Activated naive CD4-positive, alpha-beta T cell treated with anti-CD3 and anti-CD28 coated beads for 36 hours (primary cell): ENCODE measurements at places on chromosomes 5 and 9. TPM values are rescaled to one million over a fixed set of nuclear protein-coding genes. Genes with fewer than 3 reads are reported as not detected.

WNT8A gene
- not detected for total RNA-seq

SPINK4 gene
- not detected for total RNA-seq

DNA sequence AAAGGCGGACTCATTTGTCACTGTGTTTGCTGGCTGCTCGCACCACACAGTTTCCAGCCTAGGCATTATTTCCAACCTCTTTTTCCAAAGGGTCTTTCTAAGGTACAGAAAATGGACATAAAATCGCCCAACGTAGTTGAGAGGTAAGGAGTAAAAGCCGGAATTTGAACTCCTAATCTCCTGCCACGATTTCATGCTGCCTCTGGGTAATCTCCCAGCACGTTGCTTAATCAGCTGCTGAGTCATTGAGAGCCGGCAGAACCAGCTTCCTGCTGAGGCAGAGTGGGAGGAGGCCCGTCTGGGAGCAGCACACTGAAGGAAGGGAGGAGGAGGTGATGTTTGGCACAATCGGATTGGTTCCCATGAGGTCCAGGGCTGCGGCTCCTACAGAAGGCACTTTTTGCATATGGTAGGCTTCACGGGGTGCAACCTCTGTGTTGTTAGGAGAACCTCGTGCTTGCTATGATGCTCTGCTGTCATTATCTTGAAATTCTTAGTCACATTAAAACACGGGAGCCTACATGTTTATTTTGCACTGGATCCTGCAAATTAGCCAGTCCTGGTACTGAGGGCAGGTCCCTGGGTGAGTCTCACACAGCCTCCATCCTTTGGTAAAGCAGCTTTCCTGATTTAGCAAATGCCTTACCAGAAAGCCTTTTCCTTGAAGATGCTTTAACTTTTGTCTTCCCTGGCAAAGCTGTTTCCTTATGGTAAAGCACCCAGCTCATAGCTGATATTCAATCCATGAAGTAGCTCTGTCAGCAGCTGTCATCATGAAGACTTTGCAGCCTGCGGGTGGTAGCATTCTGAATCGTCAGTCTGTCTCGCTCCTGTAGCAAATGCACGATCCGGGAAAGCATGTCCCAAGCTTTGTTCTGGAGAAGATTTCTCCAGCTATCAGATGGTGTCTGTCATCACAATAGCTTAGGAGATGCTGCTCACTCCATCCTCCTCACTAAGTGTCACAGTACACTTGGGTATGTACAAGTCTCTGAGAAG is 191.6 kb upstream of the MSX2 start:
- DNase-seq, result peak; percentile 52

GRCh38 chr9:76642701-76643209 is 121.5 kb upstream of the PCA3 start:
- DNase-seq, result no peak

GRCh38 chr9:27181381-27181780 is 72.4 kb downstream of the TEK start:
- DNase-seq, result no peak

- no peak for DNase-seq
These were observed 62.1 kb downstream of the ARSB start for GRCh38 chr5:78922879-78923621.

- no peak for DNase-seq
These were observed 4.9 kb upstream of the F2R start for GRCh38 chr5:76710991-76711390.

- no peak for DNase-seq
These were observed 220.4 kb upstream of the CD180 start for GRCh38 chr5:67416986-67417385.

DNA sequence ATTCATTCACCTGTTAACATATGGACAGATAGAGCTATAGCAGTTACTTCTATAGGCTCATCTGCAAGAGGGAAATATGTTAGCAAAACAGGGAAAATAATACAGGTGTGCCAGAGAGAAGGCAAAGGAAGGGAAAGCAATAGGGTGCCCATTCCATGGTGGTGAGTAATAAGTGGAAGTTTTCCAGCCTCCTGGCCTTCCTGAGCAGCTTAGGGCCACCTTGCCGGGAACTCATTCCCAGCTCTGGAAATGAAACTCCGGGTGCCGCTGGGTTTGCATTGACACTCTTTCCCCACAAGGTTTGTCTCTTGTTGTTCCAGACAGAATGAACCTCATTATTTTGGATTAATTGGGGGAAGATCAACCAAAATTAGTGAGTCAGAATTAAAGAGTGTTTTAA is 58.4 kb downstream of the SLC1A3 start:
- DNase-seq, result no peak

DNA sequence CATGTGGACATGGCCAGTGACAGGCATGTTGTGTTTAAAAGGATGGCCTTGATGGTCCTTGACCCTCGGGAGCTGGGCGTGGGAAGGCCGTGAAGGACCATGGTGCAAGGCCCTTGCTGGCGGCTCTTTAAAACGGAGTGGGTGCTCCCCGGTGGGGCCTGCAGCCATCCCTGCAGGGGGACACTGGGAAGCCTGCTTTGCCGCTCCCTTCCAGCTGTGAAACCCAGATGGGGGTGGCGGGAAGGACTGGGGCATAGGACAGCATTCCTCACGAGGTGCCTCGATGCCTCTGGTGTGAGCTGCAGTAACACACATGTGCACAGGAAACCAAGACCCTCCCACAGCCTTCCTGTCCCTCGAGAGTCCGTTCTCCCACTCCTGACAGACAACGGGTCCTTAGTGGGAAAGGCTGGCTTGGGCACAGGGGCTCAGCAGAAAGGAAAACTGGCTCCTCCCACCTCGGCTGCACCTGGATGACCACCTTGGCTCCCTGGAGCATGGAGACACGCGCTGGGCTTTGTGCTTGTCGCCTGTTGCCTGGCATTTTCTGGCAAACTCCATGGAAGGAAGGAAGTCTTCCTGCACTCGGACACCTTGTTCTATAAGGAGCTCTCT is 30.3 kb upstream of the IRX4 start:
- DNase-seq, result no peak

DNA sequence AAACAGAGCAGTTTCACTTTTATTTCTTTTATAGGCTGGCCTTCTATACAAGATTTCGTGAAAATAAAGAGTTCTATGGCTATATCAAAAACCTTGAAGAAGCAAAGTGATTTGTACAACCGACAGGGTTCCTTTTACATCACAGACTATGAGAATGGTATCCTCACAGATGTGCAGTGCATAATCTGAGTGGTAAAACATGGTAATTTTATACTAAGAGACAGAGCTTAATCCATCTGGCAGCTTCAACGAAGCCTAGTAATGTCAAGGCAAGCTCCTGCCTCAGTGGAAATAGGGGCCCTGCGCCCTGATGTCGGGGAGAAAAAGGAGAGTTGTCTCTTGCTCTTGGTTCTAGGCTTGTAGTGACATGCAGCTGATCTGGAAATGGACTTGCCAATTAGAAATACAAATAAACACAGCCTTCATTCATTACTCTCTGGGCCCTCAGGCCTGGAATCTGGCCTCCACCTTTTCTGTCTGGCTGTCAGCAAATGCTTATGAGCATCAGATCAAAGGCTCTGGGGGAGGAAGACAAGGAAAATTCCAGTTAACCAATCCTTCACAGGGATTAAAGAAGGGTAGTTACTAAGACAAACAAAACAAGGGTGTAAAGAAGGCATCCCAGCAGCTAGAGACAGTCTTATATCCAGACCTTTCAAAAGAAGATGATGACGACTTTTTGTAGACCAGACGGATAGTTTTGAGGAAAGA is 33.6 kb upstream of the TRIM32 start:
- no peak for DNase-seq

GRCh38 chr9:83930881-83931280 is 9.6 kb upstream of the KIF27 start:
- DNase-seq, result no peak

DNA sequence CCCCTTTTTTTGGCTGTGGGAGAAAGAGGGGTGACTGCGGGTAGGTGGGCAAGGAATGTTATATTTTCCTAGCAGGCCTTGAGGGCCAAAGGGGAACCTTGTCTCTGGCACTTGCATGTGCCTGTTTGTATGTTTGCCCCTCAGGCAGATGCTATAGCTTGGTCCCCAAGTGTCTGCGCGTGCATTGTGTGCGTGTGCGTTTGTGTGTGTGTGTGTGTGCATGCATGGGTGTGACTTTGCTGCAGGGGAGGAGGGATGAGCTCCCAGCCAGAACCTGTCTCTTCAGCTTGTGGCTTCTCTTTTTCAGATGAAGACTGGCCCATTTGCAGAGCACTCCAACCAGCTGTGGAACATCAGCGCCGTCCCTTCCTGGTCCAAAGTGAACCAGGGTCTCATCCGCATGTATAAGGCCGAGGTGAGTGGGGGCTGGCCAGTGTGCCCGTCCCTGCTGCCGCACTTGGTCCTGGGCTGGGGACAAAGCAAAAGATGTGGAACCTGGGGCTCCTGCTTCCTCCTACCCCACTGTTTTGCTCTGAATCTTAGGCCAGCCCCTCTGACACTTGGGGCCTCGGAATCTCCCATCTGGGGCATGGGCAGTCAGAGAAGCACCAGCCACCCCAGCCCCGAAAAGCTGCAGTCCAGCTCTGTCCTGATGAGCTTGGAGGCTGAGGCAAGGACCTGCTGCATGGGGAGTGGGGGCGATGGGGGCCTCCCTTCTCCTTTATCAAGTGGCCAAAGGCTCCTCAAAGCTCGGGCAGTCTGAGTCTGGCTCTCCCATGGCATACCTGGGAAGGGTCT is 31.1 kb downstream of the PTPA start:
- no peak for DNase-seq

DNA sequence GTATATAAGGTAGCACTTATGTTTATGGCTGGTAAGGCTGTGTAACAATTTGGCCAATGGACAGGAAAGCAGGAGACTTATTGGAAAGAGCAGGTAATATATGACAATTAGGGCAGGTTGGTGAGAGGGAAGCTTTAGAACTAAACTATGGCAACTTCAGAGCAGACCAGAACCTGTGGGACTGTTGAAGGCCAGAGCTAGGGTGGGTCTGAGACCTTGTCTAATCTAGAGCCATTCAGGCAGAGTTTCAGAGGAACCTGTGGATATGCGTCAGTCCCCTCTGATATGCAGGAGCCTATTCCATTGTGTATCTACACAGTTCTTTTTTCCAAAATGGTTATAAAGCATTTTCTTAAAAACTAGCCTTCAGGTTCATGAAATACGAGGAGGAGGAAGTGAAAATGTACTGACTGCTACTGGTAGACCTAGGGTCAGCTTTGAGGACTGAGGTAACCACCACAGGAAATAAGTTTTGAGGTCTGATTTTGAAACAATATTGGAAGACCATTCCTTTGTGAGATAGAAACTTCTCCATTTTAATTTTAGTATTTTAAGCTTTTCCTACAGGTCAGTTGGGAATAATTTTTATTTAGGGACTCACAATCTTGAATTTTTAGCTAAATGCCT is 37.6 kb downstream of the ELL2 start:
- no peak for DNase-seq
